ENCODE measurements at places on chromosomes 12 and 14.

DNA sequence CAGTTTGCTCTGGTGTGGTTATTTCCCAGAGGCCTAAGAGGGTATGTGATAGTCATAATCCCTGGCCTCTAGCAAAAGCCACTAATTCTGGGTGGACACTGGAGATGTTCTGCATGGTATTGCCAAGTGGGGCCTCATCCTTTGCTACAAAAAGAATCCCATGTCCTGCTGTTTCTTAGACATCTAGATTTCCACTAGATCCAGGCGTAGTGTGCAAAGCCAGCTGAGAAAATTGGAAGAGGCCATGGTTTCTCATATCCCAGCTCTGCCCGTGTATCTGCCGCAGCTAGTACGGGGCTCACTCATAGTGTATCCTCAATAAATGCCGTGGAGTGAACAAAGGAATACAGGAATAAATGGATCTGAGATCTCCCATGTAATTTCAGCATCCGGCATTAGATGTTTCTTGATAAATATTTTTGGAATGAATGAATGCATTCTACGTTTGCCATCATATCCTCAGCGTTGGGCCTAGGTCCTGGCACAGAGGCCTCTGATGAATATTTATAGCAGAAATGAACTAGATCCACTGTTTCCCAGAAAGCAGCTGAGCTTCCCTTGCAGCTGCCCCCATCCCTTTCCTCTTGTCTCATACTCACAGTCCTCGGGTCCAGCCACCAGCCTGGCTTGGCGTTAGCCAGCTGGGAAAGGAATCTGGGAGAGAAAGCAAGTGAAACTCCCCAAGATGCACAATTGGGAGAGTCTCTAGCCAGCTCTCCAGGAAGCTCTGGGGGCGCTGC, 76.3 kb upstream of the NOS1 start:
- no peak for DNase-seq

GRCh38 chr14:91363776-91364523, 53.7 kb downstream of the CCDC88C start:
- no peak for DNase-seq

GRCh38 chr14:99271951-99272631, at the start of gene BCL11B:
BCL11B (minus strand) TSS chr14:99272197; CDS start chr14:99271218, 979 bp downstream.
- peak; percentile 84 for DNase-seq

DNA sequence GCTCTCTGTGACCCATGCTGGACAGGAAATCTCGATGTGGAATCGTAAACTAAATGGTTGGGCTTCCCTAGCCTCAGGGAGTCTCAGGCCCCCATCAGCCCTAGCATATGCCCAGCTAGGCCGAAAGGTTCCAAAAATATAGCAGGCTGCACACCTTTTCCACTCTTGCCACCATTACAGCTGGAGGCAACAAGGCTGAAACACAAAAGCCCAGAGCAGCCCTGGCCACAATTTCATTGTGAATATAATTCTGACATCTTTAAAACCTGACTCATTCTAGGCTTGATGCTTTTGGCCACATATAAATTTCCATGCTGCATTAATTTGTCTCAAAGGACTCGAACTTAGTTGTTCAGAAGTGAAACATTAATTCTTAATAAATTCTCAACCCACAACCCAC, 382.2 kb downstream of the GRIN2B start:
- DNase-seq: no peak

DNA sequence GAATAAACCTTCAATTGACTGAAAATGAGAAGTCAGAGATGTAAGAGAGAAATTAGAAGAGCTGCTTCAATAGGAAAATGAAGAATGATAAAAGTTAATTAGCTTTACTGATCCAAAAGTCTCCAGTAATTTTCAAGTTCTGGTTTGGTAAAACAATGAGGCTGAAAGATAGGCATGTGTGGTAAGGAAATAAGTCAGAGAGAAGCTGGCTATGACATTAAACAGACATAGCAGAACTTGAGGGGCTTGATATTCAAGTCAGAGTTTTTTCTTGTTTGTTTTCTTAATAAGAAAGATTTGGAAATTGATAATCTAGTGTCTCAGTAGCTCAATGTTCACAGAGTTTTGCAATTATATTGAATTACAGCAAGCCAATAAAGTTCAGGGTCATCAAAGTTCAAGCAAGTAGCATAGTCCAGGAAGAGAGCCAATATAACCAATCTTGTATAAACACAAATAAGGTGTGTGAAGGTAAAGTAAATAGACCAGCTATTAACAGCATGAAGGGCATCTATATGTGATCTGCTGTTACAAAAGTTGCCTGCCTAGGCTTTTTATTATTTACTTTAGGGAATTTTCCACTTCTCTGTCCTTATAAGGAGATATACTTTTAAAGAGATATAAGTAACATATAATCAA, 1111.5 kb downstream of the TRHDE start:
- no peak for DNase-seq

GRCh38 chr14:65106316-65106715, 4.0 kb upstream of the MAX start:
- no peak for DNase-seq

Measured in stimulated activated CD4-positive, alpha-beta T cell treated with anti-CD3 and anti-CD28 coated beads, Interleukin-12 subunit alpha, Interleukin-12 subunit beta, amount 100 ng/mL, for 24 hours (primary cell).